ENCODE measurements at places on chromosomes 12 and 14. TPM values are rescaled to one million over a fixed set of nuclear protein-coding genes. Genes with fewer than 3 reads are reported as not detected.

Gene NRL
- 0.59 TPM for total RNA-seq

Gene LRFN5
- not detected for total RNA-seq

Gene G2E3
- 15.8 TPM for total RNA-seq

Gene OR6C2
- total RNA-seq: not detected

Gene CMKLR1
- total RNA-seq: 0.03 TPM

Gene MIPOL1
- total RNA-seq: 3.2 TPM

Gene DTX1
- 0.50 TPM for total RNA-seq

Gene INSM2
- not detected for total RNA-seq

Gene ADCY6
- total RNA-seq: 9.9 TPM

Gene DDN
- total RNA-seq: 0.75 TPM

Gene KLRC1
- total RNA-seq: not detected

Gene PAPLN
- total RNA-seq: 5.6 TPM

Gene KRT6C
- total RNA-seq: not detected

Gene LGR5
- not detected for total RNA-seq

Gene SPTSSA
- 42.1 TPM for total RNA-seq

Gene SLC38A1
- 64.1 TPM for total RNA-seq

Gene RNASE3
- total RNA-seq: not detected

Gene ISCU
- 108 TPM for total RNA-seq

Gene KLRG1
- 2.5 TPM for total RNA-seq

Gene NEDD8
- 472 TPM for total RNA-seq

Gene TMTC1
- total RNA-seq: 0.03 TPM

Gene MYF6
- total RNA-seq: not detected

Gene OR8S1
- not detected for total RNA-seq

Gene P2RX2
- total RNA-seq: not detected

Gene C14orf180
- total RNA-seq: not detected

Gene RNF31
- total RNA-seq: 30.7 TPM

Gene RHOF
- total RNA-seq: 89.9 TPM

Gene SNX6
- total RNA-seq: 108 TPM

Gene FSCB
- total RNA-seq: not detected

Gene SAMD15
- 2.5 TPM for total RNA-seq

Gene DUSP16
- 9.1 TPM for total RNA-seq

Gene TTC9
- 2.8 TPM for total RNA-seq

Gene GPR135
- 0.70 TPM for total RNA-seq

Gene TMEM63C
- total RNA-seq: 5.4 TPM

Gene LBHD2
- total RNA-seq: not detected

Gene ZDHHC17
- total RNA-seq: 10.7 TPM

Gene MYF5
- not detected for total RNA-seq

Gene SPTLC2
- 33.1 TPM for total RNA-seq

Gene TSPAN11
- 0.10 TPM for total RNA-seq

Gene KRT7
- total RNA-seq: 5,590 TPM

Gene RASAL1
- total RNA-seq: 0.46 TPM

Gene GNS
- 55.7 TPM for total RNA-seq

Gene RNFT2
- 2.8 TPM for total RNA-seq

Gene PTGDR
- total RNA-seq: not detected

Gene NR2C1
- total RNA-seq: 24.6 TPM

Gene SLIRP
- 346 TPM for total RNA-seq

Gene KRT72
- total RNA-seq: not detected

Gene SLCO1B1
- 0.63 TPM for total RNA-seq

Gene TMEM121
- total RNA-seq: 8.0 TPM
